Caki2 (cell line): ENCODE measurements at places on chromosomes 3 and 15. TPM values are rescaled to one million over a fixed set of nuclear protein-coding genes. Genes with fewer than 3 reads are reported as not detected.
A peak's percentile ranks its signal among the peaks of the same experiment; 100 is the strongest.

GRCh38 chr15:77633913-77634265, 1.2 kb upstream of the LINGO1 start:
- no peak for DNase-seq

The RYR3 gene
- total RNA-seq = 0.12 and 0.84 TPM in 2 replicates

The SI gene
- not detected in 2 replicates for total RNA-seq

DNA sequence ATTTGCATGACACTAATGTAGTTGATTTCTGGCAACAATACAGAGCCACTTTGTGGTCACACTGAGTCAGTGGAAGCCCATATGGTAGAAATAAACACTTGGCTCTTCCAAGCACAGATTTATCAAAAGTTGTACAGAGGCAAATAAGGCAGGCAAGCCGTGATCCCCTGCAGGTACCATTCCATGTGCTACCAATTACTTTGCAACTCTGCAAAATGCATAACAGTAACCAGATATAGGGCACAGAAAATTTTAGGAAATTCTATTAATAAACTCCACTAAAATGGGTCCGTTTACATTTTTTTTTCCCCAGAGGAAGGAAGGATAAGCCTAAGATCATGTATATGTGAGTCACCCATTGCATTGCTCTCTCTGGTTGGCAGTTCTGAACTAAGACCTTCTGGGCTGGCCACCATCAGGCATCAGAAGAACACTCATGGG, 103.1 kb upstream of the PTX3 start:
- DNase-seq = no peak

The SUCLG2 gene
- 36.7 and 45.5 TPM in 2 replicates for total RNA-seq

DNA sequence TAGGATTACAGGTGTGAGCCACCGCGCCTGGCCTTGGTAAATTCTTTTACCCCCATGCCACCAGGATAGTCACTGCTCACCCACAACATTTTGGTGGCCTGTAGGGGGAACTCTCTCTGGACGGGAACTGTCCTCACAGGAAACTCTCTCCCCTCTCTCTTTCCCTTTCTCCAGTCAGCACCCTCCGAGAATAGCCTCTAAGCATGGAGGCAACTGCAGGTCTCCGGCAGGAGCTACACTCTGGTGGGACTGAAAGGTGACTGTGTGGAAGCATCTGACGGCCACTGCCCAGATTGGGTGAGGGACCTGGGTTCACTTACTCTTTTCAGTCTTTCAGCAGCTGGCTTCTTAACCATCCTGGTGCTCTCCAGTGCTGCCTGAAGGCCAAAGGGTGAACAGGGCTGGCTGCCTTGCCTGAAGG, 21.3 kb downstream of the TRANK1 start:
- DNase-seq = no peak

GRCh38 chr3:171277456-171278298, 182.5 kb downstream of the TNIK start:
- no peak for DNase-seq

DNA sequence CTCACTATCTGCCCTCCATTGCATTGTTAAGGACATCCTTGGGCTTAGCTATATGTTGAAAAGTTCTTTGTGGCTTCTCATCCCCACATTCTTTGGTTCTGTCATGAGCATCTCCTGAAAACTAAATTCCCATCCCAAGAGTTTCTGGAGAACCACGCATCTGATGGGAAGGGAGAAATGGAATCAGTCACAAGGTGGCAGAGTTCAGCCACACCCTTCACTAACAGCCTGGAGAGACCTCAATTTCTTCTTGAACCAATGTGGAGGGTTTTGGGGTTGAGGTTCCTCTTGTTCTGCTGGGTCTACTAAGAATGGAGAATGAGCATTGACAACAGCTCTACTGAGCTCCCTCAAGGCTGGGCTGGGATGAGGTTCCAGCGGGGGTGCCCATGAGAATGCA, 15.6 kb upstream of the MAGEL2 start:
- DNase-seq = no peak

DNA sequence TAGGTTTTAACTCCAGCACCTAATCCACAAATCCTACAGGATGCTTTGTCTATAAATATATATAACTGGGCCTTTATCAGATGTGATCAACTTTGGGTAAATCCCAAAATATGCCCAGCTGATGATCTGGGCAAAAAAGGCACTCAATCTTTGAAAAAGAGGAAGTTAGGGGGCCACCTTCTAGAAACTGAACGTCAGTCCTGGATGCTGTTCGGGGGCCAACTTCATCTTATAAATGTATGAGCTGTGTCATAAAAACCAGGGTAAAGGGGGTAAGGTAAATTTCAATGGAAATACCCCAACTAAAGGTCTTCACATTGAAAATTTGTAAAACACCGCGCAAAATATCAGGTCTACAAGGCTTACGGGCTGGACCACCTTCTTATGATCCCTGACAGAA, 264.4 kb upstream of the UBE2E2 start:
- no peak for DNase-seq

GRCh38 chr3:191020730-191021396, 158.4 kb upstream of the GMNC start:
- no peak for DNase-seq

DNA sequence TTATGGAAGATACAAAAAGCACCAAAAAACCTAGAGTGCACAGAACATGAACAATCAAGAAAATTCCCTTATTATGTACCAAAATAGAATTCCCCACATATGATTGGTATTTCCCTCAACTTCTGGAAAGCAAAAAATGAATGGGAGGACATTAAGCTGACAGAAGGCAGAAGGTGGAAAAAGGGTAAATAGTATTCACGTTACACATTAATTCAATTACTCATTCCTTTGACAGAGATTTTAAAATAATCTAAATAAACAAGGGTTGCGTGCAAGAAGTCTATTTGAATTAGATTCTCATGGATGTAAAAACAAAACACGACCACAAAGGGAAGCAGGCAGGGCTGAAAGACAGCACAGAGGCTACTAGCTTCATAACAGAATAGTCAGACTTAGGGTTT, 260.5 kb upstream of the ZPLD1 start:
- peak; percentile 90 for DNase-seq

GRCh38 chr3:175222356-175222755, 363.2 kb downstream of the NAALADL2 start:
- no peak for DNase-seq

The C15orf62 gene
- 0.27 and 0.64 TPM in 2 replicates for total RNA-seq

DNA sequence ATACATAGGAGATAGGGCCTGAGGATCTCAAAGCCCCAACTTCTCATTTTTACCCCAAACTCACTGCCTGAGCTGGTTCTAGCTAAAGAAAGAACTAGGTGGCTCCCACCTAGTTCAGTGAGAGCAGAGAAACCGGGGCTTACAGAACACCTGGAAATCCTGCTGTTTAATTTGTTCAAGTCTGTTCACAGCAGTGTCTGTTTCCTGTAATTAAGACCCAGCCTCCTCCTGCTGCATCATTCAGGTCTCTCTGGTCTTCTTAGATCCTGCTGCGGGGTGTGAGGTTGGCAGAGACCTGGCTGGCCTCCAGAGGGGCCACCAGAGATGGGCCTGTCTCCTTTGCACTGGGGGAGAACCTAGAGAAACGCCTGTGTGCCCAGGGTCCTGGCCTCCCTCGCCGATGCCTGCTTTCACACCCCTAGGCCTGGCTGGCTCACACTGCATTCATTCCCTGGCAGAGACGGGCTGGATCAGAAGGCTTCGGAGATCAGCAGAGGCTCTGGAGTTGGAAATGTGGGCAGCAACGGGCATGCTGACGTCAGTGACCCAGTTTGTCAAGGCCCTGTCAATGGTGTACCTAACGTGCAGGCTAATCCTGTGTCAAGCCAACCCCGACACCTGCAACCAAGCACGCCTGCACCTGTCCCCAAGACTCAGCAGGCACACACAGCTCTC, 4.9 kb upstream of the CHRNA3 start:
- no peak for DNase-seq

GRCh38 chr3:134858441-134859035, 63.5 kb downstream of the EPHB1 start:
- DNase-seq = no peak

DNA sequence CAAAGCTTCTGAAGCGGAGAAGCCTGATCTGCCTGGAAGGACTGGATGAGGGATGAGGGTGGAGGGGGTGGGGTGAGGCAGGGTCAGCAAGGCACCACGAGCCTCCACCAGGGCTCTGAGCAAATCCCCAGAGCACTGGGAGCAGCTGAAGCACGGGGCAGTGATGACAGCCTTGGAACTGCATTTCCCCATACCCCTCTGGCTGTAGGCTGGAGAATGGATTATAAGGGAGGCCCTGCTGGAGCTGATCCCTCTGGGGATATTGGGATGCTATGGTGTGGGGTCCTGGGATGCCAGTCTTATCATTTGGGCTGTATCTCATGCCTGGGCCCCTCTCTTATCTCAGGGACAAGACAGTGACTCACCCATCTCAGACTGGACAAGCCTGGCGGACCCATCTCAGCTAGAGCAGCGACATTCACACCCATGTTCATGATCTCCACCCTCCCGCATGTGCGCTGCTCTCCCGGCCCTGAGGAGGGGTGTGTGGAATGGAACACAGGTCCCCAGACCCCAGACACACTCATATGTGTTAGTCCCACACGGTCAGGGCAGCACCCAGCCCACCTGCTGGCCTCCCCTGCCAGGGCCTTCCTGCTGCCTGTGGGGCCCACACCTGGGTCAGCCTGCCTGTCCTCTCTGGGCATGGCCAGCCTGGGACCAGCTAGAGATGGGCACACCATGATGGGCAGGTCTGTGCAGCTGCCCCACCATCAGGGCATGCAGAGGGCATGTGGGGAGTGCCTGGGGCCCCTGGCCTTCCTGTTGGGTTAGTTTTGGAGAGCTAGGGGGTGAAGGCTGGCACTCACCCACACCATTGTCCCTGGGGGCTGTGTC, 97.1 kb downstream of the FBLN2 start:
- DNase-seq = no peak

DNA sequence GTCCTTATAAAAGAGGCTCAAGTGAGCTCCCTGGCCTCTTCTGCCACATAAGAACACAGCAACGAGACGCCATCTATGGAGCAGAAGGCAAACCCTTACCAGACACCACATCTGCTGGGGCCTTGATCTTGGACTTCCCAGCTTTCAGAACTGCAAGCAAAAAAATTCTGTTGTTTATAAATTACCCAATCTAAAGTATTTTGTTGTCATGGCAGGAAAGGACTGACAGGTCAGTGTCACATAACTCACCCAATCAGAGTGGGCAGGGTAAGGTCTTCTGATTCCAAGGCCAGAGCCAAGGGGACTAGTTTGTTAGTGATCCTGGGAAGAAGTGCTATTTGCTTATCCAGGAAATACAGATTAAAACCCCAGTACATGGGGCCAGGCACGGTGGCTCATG, 98.9 kb downstream of the HMG20A start:
- DNase-seq = no peak

- no peak for DNase-seq
Observed at GRCh38 chr3:174268586-174268985, 590.5 kb upstream of the NAALADL2 start.

The SLC12A1 gene
- not detected in 2 replicates for total RNA-seq

- no peak for DNase-seq
Observed at GRCh38 chr3:5059782-5060181, 62.3 kb upstream of the ARL8B start.

GRCh38 chr3:136667081-136667480, 85.1 kb downstream of the STAG1 start:
- DNase-seq = no peak

The TGM5 gene
- total RNA-seq = not detected in 2 replicates

GRCh38 chr3:77562089-77562488, 522.2 kb downstream of the ROBO2 start:
- peak; percentile 23 for DNase-seq

GRCh38 chr15:93042691-93043378, 46.2 kb downstream of the RGMA start:
- no peak for DNase-seq

The RARB gene
- 25.6 and 29.9 TPM in 2 replicates for total RNA-seq

DNA sequence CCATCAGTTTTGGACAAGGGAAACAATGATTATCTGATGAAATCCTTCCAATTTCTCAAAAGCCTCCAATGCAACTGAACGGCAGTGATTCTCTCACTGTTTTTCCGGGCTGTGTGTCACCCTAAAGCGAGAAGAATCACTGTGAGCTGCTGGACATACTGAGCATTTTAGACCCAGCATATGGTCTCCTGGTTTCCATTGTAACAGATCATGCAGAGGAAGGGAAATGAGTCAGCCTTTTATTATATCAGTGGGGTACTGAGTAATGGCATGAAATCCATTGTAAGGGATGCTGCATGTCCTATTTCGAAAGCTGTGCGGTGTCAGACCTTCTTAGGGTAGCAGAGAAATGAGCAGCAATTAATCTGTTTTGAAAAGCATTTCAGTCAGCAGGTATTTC, 287.1 kb downstream of the IL5RA start:
- no peak for DNase-seq

GRCh38 chr3:131690800-131691199, 188.0 kb upstream of the MRPL3 start:
- no peak for DNase-seq

The EAF2 gene
- total RNA-seq = 0.88 TPM in 1 of 2 replicates, not detected in the other

- no peak for DNase-seq
Observed at GRCh38 chr15:56045068-56045748, 51.8 kb upstream of the NEDD4 start.

GRCh38 chr15:51094606-51095569, at the start of gene TNFAIP8L3:
Gene TNFAIP8L3 (minus strand): TSS chr15:51094906. CDS start chr15:51094595, 311 bp downstream.
- no peak for DNase-seq

The TICRR gene
- total RNA-seq = 6.2 and 7.5 TPM in 2 replicates

GRCh38 chr15:30865257-30865656, 38.5 kb upstream of the FAN1 start:
- no peak for DNase-seq

DNA sequence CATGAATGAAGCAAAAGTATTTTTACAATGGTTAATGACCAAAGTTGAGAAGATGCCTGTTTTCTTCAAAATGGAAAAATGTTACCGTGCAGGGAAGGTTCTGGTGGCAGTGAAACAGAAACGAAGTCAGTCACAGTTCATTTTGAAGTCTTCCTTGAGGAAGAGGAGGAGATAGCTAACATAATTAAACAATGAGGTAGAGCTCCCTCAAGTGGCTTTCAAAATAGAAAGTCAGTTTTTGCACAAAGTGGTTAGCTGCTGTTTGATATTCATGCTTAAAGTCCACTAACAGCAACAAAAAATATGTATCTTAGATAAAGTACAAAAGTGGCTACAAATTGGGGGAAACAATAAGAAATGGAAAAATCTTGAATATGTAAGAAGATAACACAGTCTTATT, 87.3 kb downstream of the TFG start:
- peak; percentile 10 for DNase-seq

The PRTG gene
- 6.4 and 29.2 TPM in 2 replicates for total RNA-seq

GRCh38 chr3:183895296-183895695, 10.6 kb upstream of the PARL start:
- DNase-seq = peak; percentile 54

DNA sequence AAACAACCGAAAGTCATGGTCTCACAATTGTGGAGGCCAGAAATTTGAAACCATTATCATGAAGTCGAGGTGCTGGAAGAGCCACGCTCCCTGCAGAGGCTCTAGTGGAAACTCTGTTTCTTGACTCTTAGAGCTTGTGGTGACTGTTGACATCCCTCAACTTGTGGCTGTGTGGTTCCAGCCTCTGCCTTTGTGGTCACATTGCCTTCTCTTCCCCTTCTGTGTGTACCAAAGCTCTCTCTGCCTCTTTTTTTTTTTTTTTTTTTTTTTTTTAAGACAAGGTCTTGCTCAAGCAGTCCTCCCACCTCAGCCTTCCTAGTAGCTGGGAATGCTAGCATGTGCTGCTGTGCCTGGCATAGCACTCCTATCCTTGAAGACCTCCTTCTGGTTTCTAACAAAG, 48.7 kb upstream of the CRTC3 start:
- no peak for DNase-seq
